ENCODE measurements at places on chromosomes 13 and 19.

DNA sequence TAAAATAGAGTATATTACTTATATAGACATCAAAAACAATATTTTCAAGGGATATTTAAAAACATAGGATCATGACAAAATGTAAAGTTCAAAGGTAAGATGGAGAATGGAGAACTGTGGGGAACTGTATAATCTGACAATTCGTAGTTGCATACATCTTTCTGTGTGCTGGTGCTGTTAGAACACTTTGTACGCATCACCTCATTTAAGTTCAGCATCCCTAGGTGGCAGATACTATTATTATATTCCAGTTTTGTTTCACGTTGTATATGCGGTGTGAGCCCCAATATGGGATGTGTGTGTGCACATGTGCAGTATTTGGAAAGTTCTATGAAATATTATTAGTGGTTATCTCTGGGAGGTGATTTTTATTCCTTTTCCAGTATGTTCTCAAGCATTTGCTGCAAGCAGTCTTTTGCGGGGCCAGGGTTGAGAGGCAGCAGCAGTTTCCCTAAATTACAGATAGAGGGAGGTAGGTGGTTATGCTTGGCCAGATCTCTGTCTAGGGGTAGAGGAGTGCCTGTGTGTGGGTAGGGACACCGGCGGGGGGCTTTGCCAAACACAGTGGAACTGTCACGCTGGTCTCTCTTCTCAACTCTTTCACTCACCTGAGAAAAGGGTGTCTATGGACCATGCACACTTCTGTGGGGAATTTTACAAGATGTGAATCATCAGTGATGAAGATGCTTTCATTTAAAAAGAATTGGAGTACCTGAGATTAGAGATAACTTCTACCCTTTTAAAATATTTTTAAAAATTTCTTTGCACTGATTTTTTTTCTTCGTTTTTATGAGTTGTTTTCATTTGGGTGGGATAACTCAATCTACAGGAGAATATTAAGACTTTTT is 55.6 kb upstream of the ALOX5AP start:
- DNase-seq, result no peak

GRCh38 chr19:52296400-52296772 is 583 bp upstream of the ZNF480 start:
- DNase-seq, result no peak

- DNase-seq, result no peak
These were observed 2.5 kb downstream of the SF3A2 start for GRCh38 chr19:2239173-2239572.

GRCh38 chr19:3275583-3276340 is 51.3 kb downstream of the CELF5 start:
- DNase-seq, result no peak

GRCh38 chr13:112624602-112625430 is 36.9 kb upstream of the TUBGCP3 start:
- DNase-seq, result no peak

DNA sequence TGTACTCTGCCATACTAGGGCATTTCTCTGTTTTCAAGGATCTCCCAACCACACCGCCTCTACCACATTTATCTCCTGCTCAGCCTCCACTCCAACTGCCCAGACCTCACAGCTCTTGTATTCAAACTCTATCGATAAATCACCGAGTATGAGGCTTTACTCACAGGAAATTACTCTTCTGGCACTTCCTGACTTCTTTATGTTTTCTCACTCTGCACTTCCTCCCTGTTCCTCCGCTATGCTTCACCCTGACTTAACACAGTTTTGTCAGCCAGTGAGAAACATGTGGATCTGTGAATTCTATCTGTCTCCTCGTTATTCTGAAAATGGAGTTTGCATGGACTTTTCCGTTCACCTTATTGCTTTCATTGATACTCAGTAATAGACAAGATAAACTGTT is 2.6 kb upstream of the CARD8 start:
- DNase-seq, result no peak

- DNase-seq, result no peak
These were observed 2.6 kb upstream of the CLEC4G start for GRCh38 chr19:7734220-7735203.

DNA sequence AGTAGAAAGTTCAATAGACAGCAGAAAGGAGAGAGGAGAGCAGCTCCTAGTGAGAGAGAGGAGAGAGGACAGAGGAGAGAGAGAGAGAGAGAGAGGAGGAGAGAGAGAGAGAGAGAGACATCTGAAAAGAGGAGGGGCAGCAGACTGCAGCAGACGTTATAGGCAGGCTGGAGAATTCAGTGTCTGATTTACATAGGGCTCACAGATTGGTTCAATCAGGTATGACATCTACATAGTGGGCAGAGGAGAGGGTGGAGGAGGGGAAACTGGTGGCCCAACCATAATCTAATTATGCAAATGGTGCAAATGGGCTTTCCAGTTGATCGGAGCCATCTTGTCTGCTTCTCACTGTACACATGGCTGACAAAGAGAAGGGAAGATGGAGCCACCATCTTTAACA is 221.3 kb upstream of the TRPC4 start:
- DNase-seq, result no peak

- no peak for DNase-seq
These were observed 12.6 kb upstream of the GARRE1 start for GRCh38 chr19:34241513-34242337.

DNA sequence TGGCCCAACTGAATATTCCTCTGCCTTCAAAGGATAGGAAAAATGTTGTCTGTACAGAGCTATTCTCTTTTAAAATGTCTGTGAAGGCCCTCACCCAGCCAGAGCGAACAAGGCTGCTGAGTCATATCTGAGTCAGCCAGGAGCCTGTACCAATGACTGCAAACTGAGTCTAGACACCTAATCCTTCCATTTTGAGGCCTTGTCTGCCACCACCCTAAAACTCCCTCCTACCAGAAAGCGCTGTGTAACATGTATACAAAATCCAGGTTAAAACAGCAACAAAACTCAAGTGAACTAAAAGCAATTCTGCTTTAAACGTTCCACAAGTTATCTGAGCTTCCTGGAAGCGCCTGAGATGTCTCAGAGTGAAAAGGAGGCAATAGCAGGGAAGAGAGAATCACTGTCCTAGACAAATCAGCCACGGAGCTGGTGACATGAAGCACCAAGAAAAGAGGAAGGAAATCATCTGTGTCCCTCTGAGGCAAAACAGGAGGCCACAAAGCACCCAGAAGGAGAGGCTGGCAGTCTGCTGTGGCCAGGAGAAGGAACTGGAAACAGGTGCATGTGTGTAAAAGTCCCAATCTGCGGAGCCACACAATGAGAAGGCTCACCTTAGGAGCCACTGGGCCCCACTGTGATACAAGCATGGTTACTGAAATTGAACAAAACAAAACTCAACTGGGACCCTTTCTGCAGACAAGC is 10.2 kb downstream of the DHRS12 start:
- DNase-seq, result no peak

- DNase-seq, result no peak
These were observed 1220.5 kb upstream of the SLC10A2 start for GRCh38 chr13:104286566-104287290.

- no peak for DNase-seq
These were observed 89.7 kb downstream of the AKAP11 start for GRCh38 chr13:42361701-42362100.

DNA sequence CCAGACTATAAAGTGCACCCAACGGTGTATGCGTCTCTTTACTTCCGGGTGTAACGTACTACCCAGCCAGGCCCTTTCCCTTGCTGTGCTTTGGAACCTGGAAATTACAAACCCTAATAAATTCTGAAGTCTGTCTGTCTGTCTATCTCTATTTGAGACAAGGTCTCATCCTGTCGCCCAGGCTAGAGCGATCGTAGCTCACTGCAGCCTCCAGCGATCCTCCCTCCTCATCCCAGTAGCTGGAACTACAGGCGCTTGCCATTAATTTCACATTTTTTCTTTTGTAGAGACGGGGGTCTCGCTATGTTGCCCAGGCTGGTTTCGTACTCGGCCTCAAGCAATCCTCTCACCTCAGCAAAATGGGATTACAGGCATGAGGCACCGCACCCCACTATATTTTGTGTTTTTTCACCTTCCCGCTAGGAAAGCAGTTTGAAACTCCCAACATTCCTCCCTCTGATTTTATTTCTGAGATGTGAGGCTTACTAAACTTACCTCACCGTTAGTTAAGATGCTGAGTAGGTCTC is 469 bp upstream of the RNF6 start:
- no peak for DNase-seq

- DNase-seq, result no peak
These were observed 67.4 kb upstream of the EDNRB start for GRCh38 chr13:77985866-77986636.

DNA sequence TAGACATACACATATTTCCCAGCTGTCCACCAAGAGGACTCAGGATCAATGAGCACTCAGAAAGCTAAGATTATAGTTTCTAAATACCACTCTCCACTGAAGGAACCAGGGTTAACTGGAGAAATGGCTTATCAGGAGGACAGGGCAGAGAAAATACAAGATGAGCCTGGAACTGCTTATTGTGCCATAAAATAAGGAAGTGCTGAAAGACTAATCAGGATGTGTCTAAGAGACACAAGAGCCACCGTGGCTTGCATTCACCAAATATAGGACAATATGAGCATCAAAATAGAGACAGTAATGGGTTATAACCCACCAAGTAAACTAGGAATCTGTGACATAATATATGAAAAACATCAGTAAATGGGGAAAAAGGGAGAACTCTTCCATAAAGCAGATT is 32.8 kb downstream of the KLF12 start:
- DNase-seq, result no peak

GRCh38 chr19:29715701-29716581 is 880 bp upstream of the C19orf12 start:
- no peak for DNase-seq

DNA sequence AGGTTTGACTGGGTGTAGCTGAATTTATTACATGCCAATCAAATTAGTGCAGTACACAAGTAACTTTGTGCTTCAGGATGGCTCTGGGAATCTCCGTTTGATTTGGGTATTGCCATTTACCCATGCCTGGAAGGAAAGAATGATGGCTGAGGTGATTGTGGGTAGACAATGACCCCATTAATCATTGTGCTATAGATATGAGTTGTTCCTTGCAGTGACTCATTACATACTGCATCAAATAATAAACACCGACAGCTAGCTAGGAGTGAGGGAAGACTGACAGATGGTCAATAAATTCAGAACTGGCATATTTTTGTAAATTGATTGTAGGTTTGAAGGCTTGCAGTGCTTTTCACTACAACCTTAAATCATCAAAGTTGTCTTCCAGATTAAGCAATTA is 1069.5 kb downstream of the DIAPH3 start:
- no peak for DNase-seq

DNA sequence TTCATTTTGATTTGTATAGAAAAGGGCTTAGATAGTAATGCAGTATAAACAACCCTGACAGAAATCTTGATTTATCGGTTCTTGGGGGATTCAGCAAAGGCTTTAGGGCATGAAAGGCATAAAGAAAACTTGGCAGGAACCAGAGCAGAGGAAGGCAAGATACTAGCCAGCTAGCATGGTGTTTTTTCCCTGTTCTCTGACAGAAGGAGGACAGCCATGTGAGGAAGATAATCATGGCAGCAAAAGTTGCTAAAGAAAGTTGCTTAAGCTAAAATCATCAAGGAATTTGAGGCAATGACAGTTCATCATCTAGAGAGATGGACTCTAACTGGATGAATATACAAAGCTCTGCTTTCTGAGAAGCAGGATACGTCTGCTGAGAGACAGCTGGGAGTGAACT is 294.1 kb downstream of the KCNRG start:
- no peak for DNase-seq

DNA sequence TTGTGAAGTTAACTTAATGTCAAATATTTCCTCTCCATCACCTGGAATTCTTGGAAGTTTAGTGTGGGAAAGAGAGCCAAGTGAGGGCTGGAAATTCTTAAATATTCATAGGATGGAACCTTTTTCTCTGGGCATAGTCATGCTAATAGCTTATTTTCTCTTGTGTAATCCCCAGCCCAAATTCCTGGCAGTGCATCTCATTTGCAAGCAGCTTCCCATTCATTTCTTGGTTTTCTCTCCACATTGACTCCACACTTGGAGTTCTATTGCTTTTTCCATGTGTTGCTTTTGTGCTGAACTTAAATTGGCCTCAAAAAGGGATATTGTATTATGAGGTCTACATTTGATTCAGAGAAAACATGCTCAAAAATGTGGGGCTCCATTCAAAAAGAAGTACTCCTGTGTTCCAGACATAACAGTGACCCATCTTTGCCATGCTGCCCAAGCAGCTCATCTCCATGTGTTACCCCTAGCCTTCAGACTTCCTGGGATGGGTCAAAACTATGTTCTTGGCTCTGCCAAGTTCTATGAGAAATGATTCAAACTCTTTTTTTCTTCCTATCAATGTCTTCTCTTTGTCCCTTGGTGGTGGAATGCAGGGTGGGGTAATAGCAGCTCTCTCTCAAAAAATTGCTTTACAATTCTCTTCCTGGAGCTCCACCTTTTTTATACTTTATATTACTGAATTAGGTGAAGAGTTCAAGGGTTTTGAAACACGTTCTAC is 2471.5 kb downstream of the PCDH9 start:
- DNase-seq, result no peak

GRCh38 chr19:19034204-19034624 is 811 bp downstream of the ARMC6 start:
- peak; percentile 41 for DNase-seq

- no peak for DNase-seq
These were observed 4.2 kb downstream of the ZNF506 start for GRCh38 chr19:19817357-19817756.

DNA sequence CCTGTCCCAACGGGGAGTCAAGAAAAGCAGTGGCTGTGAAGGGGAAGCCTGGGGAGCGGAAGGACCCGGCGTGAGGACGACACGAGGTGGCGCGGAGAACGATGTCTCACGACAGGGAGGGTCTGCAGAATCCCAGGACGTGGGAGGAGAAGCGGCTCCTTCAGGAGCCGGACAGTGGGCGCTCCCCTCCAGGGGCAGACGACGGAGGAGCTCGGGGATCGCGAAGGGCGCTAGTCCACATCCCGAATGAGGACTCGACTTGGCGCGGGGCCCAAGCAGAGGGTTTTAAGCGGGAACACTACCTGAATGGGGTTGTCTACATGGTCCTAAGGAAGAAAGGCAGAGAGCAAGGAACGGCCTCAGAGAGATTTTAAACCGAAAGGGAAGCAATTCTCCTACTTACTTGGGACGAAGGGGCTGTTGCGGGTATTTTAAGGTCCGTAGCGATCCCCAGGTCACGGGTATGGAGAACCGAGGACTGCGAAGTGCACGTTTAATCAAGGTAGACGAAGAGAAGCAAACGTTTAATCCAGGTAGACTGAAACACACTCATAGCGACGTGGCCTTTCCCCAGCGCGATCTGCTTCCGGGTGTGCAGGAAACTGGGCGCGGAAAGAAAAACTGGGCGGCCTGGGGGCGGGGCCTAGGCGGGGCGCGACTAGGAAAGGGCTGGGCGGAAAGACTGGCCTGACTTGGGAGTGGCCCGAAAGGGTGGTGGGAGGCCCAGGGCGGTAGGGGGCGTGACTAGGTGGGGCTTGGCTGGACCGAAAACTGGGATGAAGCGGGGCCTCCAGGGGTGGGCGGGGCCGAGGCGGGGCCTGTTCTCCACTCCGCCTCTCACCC is at the start of gene ZNF841:
Gene ZNF841 (minus strand): TSS at position 594 of the 843 bp plus-strand sequence. CDS start 10,964 bp downstream, outside the sequence.
- peak; percentile 88 for DNase-seq

All from HS-27A (cell line).